WTC11 (cell line): ENCODE measurements at places on chromosomes 1 and 21.

DNA sequence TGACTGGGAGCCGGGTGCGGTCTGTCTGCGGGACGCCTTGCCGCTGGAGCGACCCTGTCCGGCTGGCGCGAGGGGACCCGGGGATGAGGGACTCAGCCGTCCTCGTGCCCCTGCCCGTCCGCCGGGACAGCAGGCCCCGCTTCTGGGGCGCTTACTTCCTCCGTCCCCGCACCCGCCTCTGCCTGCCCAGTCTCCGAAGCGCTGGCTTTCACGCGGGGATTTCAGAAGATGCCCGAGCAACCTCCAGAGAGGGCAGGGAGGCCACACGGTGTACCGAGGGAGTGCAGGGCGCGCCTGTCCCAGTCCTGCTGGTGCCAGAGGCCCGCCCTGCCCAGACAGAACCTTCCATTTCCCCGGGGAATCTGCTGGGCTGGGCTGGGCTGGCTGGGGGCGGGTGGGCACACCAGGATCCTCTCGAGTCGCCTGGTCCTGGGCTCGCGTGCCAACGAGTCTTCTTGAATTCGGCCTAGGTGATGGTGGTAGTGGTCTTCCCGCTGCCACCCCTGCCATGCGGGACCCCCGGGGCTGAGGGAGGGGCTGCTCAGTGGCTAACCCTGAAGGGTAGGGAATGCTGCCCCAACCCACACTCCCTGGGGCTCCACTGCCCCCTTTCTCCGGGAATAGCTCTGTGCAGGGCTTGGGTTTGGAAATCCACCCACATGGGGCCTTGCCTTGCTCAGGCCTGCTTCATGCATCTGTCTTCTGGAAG lies 2.5 kb upstream of the TRPM2 start:
- DNase-seq = no peak

DNA sequence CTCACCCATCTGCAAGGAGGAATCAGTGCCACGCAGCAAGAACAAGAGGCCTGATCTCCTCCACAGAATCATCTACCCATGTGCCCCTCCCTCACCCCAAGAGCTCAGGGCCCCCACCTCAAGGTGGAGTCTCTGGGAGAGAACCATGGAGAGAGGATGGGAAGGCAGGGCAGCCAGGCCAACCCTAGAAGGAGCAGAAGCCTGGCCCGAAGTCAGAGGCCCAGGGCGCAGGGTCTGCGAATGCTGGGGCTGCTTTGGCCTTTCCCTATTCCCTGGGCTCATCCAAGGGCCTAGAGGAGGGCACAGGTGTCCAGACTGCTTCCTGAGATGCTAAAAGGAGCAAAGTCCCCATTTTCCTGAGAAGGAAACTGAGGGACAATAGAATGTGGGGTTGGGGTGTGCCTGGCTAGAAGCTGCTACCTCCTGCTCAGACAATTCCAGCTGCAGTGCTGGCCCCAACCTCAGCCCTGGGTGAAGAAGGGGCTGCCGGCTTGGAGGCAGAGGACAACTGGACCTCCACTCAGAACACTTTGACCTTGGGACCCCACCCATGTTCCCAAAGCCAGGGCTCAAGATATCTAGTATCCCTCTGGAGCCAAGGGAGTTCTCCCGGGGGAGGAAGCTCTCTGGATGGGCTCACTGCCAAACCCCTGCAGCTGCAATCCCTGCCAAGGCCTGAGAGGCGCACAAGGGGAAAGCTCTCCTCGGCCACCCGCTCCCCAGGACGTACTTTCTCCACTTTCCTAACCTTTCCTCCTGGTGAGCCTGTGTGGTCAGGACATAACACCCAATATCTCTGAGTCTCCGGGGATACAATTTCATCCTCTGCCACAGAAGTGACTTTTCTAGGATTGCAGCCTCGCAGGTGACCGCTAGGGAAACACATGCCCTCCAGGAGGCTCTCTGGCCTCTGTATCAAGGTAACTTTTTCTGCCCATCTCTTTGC lies 16.6 kb upstream of the LEMD1 start:
- DNase-seq = peak; percentile 63

- no peak for DNase-seq
Measured at GRCh38 chr1:94142022-94142421, 21.1 kb upstream of the ABCA4 start.

DNA sequence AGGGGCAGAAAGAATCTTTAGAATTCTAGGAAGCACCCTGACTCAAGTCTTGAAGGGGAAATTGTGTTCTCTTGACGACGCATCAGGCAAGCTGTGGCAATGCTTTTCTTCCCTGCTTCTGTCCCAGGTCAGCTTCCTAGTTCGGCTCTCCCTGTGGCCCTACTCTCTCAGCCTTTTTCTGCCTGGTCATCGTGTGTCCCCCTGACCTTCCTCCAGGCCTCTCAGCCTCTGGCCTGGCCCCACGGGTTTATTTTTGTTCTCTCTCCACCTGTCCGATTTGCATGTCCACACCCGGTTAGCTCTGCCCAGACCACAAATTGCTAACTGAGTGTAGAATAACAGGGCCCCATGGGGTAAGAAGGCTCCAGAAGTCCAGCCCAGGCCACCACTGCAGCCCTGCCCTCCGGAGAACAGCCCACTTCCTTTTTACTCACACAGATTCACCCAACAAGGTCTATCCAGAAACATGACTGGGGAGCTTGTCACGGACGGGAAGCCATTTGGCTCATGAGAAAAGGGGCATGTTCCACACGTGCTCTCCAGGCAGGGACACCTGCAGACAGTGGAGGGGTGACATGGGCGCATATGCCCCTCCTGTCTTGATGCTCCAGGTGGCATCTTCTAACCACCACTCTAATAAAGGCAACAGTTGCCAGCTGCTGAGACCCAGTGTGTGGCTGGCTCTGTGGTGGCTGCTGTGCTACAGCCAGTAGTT lies 9.8 kb downstream of the KCNN3 start:
- DNase-seq = no peak

DNA sequence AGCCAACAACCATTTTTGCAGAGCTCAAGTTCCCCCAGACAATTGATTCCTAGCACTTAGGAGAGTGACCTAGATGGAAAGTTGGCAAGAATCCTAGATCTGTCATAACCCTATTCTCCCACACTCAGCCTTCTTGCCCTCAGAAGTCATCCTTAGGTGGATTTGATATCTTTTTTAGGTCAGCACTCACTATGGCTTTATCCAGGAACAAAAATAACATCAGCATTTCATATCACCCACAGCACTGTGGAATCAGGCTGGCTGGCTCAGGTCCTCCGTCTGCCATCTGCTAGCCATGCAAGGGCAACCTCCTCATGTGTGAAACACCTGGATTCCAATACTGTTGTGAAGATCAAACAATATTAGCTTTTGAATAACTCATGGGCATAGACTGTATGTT lies 6.0 kb downstream of the DPT start:
- DNase-seq = no peak

DNA sequence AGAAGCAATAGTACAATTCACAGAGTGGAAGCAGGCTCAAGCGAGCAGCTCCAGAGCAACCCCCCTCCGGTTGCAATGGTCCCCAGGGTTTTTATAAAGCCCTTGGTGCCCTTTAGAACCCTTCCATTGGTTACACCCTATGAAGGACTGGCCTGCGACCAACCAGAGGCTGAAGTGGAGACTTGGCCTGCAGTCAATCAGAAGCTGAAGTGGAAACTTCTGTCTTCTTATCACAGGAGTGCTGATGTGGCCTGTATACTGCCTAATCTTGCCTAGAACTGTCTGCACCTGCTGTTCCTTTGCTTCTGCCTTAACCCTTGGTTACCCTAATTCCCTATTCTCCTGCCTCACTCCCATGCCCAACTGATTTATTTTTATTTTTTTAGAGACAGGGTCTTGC lies 15.4 kb upstream of the FRRS1 start:
- no peak for DNase-seq

DNA sequence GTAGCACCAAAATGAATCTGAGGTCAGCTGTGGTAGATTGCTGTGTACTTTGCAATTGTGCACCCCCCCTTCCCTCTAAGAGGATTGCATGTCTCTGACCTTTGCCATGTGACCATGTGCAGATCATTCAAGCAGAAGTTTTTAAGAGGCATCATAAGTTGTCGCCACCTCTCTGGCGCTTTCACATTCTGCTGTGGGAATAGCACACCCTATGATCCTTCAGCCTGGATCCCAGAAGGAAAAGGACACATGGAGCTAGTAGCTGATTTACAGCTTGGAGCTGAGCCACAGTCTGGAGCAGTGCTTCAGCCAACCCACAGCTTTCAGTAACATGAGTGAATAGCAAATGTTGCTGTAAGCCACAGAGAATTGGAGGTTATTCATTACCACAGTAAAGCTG lies 158.5 kb downstream of the TSEN15 start:
- no peak for DNase-seq

DNA sequence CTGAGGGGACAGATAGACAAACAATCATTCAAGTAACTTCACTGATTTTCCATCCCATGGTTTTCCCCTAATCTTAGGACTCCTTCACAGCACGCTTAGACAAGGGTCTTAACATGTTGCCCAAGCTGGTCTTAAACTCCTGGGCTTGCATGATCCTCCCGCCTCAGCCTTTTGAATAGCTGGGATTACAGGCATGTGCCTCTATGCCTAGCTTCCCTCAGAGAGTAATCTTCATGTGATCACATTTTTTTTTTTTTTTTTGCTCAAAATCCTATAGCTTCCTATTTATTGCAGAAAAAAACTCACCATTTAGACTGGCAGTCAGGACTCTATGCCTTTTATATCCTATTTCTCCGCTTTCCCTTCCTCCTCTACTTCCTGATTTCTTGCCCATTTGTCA lies 90.4 kb upstream of the DPH5 start:
- no peak for DNase-seq

- DNase-seq = no peak
Measured at GRCh38 chr1:21568809-21569385, 59.7 kb downstream of the ALPL start.

DNA sequence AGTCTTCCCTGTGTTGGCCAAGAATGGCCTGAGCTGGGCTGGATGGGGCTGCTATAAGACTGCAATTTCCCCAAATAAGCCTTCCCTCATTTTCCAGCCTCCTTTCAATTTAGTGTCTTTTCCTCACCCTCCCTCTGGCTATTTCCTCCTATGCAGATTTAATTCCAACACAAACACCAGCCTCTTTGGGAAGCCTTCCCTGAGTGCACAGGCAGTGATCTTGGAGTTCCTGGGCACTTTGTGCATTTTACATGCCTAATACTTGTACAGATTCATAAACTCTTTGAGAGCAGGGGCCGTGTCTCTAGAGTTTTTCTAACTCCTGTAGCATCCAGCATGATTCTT lies 91.1 kb upstream of the TLR5 start:
- DNase-seq = no peak

DNA sequence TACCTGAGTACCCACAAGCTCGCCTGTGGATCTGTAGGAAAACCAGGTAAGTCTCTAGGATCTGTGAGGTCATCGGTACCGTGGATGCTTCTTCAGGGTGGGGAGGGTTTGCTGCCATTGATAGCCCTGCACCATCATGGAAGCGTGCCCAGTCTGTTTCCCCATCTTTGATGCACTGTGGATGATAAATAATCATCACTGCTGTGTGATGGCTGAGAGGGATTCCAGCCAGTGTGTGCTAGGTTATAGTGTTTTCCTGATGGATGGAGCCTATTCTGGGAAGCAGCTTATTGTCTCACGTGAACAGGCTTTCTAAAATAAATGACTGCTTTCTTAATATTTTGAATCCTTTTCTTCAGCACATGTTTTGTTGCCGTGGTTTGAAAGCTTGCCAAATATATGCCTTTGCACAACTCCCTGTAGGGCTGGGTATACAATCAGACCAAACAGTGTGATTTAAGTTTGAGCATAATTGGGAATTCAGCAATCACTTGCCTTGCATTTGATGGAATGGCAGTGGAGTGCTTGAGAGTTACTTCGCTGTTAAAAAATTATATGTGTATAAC lies 113.8 kb downstream of the CAMTA1 start:
- no peak for DNase-seq

DNA sequence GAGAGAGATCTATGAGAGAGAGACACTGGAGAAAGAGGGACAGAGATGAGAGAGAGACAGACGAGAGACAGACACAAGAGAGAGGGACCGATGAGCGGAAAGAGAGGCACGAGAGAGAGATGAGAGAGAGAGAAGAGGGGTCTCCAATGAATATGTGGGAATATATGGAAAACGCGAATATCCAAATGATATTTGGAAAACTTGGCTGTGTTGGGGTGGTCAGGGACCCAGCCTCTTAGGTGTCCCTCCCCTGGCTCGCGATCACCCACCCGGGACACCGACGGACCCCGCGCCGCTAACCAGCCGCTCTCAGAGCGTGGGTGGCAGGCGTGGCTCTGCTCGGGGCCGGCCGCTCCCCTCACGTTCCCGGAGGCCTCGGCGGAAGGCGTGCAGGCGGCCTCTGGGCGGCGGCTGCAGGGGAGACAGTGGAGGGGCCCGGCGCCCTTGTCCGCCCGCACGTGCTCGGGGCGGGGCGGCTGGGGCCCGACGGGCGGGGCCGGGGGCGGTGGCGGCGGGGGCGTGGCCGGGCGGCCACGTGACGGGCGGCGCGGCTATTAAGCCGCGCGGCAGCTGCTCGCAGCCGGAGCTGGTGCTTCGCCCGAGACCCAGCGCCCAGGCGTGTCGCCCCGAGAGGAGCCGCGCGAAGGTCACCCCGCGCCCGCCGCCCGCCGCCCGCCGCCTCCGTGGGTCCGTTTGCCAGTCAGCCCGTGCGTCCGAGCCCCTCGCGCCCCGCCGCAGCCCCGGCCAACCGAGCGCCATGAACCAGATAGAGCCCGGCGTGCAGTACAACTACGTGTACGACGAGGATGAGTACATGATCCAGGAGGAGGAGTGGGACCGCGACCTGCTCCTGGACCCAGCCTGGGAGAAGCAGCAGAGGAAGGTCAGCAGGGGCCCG lies at the start of gene ACTN2:
ACTN2 (plus strand) TSS at position 583 of the 898 bp plus-strand sequence; CDS start at position 758, 175 bp downstream.
- DNase-seq = peak; percentile 68

DNA sequence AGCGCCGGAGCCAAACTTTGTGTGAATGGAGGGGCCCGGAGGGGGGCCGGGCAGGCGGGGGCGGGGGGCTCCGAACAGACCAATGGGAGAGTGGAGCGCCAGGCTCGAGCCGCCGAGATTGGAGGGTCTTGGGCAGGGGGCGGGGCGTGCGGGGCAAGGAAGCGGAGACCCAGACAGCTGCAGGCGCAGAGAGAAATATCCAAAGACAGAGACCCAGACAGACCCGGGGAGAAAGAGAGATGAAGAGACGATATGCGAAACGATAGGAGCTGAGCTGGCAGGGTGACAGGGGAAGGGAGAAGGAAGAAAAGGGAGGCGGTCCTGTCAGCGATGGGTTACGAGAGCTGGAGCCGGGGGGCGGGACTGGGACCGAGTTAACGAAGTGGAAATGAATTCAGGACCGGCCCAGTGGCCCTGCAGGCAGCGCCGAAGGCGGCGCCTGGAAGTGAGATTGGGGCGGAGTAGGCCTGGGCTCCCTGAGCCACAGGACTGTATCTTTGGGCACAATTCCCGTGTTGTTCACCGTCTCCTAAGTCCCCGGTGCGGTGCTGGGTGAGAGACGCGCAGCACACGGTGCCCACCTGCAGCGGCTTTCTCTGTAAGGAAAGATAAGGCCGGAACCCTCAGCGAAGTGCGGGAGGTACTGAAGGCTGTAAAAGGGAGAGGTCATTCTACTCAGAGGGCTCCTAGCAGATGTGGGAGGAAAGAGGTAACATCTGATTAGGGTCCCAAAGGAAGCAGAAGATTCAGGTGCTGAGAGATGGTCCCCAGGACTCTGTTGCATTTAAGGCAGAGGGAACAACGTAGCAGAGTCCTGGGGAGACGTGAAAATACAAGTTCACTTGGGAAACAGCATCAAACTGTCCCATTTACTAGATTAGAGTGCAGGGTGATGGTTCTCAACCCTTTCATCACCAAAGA lies 543 bp upstream of the KCNJ10 start:
- peak; percentile 93 for DNase-seq
